ENCODE measurements at places on chromosomes 1 and 21.

- no peak for DNase-seq
Measured at GRCh38 chr1:23537296-23537973, 6.4 kb upstream of the E2F2 start.

- DNase-seq = no peak
Measured at GRCh38 chr1:8925406-8925805, 20.3 kb upstream of the CA6 start.

GRCh38 chr1:42164551-42165420, at the start of gene GUCA2A:
GUCA2A (minus strand) TSS chr1:42164745; CDS start chr1:42164712, 33 bp downstream.
- DNase-seq = no peak

GRCh38 chr1:56424744-56425493, 154.4 kb downstream of the PLPP3 start:
- DNase-seq = no peak

DNA sequence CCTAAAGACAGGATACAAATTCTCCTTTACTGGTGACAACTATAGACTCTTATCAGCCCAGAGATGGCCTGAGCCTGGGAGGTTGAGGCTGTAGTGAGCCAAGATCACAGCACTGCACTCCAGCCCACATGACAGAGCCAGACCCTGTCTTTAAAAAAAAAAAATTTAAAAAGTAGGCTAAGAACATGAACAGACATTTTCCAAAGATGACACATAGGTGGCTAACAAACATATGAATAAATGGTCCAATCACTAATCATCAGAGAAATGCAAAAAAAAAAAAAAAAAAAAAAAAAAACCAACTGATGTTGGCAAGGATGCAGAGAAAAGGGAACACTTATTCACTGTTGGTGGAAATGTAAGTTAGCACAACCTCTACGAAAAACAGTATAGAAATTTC, 65.0 kb downstream of the TOR3A start:
- DNase-seq = no peak

DNA sequence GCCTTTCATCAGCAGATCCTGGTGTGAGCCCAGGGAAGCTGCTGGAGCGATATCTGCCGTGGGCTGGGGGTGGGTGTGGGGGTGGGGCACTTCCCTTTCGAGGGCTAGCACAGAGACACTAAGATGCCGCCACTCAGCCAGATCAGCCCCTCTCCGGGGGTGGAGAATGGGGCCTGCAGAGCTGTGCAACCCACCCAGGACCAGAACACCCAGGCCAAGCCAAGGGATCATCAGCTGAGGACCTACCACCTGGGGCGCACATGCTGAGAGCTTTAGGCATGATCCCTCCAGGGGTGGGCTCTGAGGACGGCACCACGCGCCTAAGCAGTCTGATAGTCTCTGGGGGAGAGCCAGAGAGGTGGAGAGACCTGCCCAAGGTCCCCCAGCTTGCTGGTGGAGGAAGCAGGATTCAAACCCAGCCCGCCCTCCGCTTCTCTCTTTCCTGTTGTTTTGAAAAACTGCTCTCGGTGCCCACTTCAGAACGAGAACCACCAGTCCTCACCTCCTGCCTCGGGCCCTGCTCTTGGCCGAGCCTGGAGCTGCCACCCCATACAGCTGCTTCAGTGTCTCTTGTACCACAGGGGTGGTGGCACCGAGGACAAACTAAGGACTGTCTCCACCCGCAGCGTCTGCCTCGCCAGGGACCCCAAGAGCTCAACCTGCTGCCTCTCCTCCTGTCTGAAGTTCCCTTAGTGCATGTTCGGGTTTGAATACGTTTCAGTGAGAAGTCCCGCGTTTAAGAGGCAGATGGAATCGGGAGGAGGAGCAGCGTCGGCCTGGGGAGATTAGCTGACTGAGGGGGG, 39.7 kb upstream of the RUNX3 start:
- peak; percentile 42 for DNase-seq

DNA sequence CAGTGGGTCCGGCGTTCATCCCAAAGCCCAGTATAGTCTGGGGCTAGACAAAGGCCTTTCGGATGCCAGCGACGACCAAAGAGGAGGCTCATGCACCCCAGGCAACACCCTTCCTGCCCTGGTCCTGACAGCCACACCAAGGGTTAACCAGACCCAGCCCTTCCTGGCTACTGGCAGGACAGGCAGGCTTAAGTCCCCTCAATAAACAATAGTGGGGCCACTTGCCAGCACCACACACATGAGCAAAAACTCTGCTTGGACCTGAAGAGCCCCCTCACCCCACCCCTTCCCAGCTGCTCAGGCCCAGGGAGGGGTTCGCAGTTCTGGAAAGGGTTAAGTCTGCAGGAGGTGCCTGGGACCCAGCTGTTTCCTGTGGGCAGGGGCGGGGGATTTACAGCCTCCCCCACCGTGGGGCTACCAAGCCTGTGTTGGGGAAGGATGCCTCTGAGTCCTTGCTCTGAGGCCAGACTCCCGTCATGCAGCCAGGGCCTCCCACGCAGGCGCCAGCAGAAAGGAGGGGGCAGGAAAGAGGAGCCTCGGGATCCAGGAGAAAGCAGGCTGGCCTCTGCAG, 18.2 kb downstream of the PHLDA3 start:
- peak; percentile 41 for DNase-seq

- no peak for DNase-seq
Measured at GRCh38 chr1:55048453-55049270, 9.3 kb downstream of the PCSK9 start.

DNA sequence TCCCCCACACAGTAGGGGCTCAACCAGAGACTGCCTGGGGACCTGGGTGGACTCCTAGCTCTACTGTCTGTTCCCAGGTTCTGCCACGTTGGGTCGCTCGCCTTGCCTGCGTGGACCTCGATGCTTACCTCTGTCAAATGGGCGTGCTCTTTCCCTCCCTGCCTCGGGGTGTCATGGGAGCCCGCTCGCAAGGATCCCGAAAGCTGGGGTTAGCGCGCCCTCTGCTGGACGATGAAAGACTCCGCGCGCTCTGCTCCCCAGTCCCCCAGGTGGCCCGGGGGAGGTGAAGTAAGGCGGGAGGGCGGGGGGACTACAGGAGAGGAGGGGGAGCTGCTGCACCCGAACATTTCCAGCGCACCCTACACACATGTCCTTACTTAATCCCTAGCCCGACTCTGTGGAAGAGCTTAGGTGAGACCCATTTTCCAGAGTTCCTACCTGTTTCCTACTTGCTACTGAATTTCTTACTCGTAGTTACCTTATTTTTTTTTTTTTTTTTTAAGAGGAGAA, 2.3 kb upstream of the BSND start:
- peak; percentile 87 for DNase-seq

- peak; percentile 40 for DNase-seq
Measured at GRCh38 chr1:240465531-240465940, 146.4 kb downstream of the GREM2 start.

GRCh38 chr21:38811257-38811656, 5.5 kb downstream of the ETS2 start:
- DNase-seq = peak; percentile 28

GRCh38 chr1:199667089-199667488, 360.4 kb upstream of the NR5A2 start:
- DNase-seq = no peak

- DNase-seq = no peak
Measured at GRCh38 chr1:204170494-204171155, 4.5 kb upstream of the REN start.

GRCh38 chr1:221268295-221268694, 389.1 kb downstream of the HLX start:
- DNase-seq = no peak

DNA sequence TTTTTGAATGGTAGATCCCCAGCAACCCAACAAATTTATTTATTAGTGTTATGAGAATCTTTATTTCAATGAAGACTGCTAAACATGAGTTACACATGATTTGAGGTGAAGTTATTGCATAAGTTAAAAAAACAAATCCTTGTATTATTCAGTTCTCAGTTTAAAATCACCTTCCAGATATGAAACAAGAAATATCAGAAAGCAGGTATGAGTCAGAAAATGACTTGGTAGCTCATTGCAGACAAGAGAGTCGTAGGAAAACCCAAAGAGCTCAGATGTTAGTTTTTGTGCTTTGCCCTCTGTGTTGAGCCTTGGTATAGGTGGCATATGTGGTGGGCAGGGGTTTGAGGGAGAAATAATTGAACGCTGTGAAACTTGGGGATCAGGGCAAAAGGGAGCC, 339.4 kb downstream of the BRINP3 start:
- no peak for DNase-seq

GRCh38 chr1:92851729-92852128, 19.9 kb downstream of the RPL5 start:
- DNase-seq = no peak

DNA sequence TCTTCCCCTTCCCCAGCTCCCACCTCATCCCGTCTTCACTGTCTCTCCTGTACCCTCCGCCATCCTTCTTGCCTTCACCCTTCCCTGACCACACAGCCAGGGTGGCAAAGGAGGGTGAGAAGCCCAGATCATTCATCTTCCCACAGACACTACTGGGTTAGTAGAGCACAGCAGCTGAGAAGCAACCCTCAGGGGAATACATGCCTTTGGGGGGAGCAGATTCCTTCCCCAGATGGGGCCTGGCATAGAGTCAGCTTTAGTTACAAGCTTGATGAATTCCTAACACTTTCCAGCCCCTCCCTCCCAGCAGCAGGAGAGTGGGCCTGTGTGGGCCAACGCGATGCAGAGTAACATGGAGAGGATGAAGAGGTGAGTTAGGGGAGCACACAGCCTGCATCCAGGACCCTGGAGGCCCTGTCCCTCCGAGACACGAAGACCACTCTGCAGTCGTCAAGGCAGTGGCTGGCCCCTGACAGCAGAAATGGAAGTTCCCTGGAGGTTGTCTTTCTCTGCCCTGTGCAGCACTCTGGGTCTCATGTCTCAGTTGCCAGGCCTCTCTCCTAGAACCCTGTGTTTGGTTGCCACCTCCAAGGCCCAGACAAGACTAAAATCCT, 8.8 kb upstream of the BTG2 start:
- DNase-seq = no peak

GRCh38 chr1:219189021-219189824, 15.5 kb downstream of the LYPLAL1 start:
- no peak for DNase-seq

DNA sequence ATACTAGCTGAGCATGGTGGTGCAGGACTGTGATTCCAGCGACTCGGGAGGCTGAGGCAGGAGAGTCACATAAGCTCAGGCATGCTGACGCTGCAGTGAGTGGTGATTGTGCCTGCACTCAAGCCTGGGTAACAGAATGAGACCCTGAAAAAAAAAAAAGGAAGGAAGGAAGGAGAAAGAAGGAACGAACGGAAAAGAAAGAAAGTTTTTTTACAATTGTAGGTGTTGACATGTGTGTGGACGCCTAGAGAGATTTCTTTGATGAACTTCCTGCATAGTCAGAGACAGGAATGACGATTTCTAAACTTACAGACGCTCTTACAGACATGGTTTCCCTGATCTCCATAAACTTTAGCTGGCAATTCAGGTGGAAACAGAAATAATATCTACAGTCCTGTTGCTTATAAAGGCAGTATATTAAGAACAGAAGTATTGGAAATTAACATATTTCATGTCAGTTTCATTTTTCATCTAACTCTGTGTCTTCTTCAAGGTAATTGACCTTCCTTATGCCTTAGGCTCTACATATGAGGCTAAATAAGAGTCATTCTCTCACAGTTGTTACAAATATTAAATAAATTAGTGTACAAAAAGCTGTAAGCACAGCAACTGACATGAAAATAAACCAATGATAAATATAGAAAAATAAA, 4.1 kb downstream of the SAMSN1 start:
- no peak for DNase-seq

GRCh38 chr1:39462074-39462473, 29.4 kb upstream of the BMP8A start:
- no peak for DNase-seq

- DNase-seq = no peak
Measured at GRCh38 chr1:20682571-20683236, 21.5 kb upstream of the DDOST start.

- no peak for DNase-seq
Measured at GRCh38 chr1:112638110-112638428, 18.4 kb downstream of the CAPZA1 start.

DNA sequence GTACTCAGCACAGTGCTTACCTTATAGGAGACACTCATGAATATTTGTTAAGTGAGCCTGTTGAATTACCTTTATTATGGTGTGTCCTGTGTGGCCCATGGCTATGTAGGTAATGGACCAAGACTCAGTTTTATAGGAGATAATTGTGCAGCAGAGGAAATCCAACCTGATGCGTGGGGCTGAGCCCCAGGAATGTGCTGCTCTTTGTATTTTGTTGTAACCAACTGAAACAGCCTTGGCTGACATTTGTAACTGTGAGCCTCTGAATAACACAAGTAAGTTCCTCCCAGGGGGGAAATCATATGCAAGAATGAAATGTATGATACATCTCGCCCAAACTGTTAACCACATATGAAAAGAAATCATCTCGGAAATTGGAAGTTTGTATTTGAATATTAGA, 364.2 kb upstream of the ZP4 start:
- no peak for DNase-seq

GRCh38 chr21:45766501-45766900, 123.0 kb downstream of the PCBP3 start:
- no peak for DNase-seq

Data from H9 (cell line).